CD8-positive, alpha-beta T cell (primary cell): ENCODE measurements at places on chromosomes 2 and 18.

DNA sequence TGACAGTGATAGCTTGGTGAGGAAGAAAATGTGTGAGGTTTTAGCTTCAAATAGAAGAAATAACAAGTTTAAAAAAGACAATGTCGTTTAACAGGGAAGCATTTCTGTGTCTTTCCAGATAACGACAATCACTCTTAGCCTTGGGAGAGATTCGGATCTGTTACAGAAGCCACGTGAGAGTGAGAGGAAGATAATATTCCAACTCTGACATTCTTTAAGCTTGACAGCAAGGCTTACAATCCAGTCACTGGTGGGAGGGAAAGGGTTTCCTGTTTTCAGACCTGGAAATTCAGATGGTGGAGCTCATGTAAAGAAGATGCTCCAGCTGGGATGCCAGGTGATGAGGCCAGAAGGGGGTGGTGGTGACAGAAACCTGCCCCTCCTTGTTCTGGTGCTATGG is 30.8 kb downstream of the FBXO48 start:
- DNase-seq: no peak

- no peak for DNase-seq
Observed at GRCh38 chr2:211503856-211504255, 947.5 kb downstream of the CPS1 start.

DNA sequence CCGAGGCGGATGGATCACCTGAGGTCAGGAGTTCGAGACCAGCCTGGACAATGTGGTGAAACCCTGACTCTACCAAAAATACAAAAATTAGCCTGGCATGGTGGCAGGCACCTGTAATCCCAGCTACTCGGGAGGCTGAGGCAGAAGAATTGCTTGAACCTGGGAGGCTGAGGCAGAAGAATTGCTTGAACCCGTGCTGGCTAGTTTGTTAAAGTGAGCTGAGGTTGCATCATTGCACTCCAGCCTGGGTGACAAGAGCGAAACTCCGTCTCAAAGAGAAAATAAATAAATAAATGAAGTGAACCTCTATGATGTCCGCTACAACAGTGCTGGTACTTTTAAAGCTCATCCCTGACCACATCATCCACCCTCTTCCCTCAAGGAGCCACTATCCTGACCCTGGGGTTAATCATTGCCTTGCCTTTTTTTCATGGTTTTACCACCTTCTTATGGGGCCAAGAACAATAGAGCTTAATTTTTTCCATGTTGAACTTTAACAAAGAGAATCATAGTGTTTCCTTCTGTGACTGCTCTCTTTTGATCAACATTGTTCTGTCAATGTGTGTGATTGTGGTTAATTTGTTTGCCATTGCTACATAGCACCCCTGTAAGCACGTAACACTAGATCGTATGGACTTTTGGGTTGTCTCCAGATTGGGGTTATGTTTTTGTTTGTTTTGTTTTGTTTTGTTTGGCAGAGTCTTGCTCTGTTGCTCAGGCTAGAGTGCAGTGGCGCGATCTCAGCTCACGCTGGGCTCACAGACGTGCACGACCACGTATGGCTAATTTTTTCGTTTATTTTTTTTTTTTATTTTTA is 17.1 kb upstream of the ATRAID start:
- no peak for DNase-seq

DNA sequence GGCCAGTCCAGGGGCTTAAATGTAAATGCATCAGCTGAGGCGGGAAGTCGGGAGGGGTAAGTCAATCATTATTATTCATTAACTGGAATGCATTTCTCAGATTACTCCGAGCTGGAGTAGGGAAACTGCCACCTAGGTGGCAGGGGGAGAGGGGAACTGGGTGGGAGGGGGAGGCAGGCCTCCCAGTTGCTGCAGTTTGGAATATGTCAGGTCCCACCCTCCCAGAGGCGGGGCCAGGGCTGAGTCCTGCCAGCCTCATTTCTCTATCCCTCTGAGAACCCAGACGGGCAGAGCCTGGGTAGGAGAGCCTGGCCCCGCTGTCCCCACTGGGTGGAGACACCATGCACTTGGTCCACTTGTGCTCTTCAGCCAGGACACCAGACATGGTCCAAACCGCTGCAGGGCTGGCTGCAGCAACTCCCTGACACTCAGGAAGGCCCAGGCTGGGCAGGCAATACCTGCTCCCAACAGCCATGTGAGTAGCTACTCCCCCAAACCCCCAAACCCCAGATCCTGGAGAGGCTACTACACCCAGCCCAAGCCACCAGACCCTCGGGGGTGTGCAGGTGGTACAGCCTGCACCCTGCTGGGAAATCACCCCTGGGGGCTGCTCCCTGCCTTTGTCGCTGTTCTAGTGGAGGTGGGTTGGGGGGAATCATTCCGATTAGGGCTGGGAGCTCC is at the start of gene GPBAR1:
Gene GPBAR1, plus strand, starts transcription at position 274 of the 681 bp plus-strand sequence. CDS start 1,710 bp downstream, outside the sequence.
- DNase-seq: no peak

GRCh38 chr2:9666306-9666705 is 35.5 kb upstream of the YWHAQ start:
- DNase-seq: no peak
